ENCODE measurements at places on chromosomes 4 and X.

DNA sequence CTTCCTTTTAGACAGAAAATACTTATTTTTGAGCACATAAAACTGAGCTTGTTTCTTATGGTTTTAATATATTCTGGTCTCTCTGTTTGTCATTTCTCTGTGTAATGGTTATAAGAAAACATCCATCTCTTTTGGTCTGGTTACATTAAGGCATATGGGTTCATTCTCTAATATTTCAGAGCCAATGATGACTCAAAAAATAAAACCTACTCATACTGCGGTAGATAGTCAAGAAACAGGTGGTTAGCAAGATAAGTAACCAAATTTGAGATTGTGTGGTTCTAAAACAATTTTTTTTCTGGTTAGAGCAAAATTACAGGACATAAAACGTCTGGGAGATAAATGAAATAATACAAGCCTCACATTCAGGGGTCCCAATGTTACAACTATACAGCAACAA lies 654.5 kb downstream of the STIM2 start:
- DNase-seq = no peak

- no peak for DNase-seq
Measured at GRCh38 chrX:137563681-137564651, 2.0 kb upstream of the ZIC3 start.

DNA sequence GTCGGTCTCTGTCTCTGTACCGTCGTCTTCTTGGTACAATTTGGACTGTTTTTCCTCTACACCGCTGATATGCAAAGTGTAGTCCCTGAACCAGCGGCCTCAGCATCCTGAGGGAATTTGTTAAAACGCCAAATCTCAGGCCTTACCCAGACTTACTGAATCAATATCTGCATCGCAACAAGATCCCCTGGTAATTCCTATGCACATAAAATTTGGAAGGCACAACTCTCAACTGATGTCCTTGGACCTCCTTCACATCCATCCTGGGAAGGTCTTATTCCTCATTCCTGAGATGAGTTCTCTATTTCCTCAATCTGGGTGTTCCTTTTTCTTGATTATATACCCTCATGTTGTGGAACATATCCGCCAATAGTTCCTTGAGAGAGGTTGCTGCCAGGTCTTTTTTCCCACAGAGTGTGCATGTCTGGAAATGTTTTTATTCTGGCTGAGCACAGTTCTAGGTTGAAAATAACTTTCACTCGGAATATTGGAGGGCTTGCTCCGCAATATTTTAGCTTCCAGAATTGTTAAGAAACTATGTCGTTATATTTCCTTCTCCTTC lies 738 bp upstream of the HPF1 start:
- no peak for DNase-seq

DNA sequence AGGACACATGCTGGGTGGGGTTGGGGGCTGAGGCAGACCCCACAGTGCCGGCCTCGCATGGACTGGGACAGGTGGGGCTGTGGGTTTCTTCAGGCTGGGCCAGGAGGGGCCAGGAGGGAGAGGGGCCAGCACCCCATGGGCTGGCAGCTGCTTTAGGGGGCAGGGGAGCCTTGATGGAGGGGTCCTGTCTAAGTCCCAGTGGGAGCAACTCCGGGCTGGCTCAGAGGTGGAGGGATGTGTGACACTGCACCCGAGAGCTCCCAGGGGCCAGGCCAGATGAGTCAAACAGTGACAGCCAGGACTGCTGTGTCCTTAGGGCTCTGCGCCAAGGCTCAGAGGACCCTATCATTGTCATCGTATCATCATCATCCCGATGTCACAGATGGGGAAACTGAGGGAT lies 4.4 kb upstream of the ABLIM2 start:
- DNase-seq = no peak

GRCh38 chr4:45910511-45910910 lies 213.3 kb downstream of the GABRG1 start:
- DNase-seq = no peak

DNA sequence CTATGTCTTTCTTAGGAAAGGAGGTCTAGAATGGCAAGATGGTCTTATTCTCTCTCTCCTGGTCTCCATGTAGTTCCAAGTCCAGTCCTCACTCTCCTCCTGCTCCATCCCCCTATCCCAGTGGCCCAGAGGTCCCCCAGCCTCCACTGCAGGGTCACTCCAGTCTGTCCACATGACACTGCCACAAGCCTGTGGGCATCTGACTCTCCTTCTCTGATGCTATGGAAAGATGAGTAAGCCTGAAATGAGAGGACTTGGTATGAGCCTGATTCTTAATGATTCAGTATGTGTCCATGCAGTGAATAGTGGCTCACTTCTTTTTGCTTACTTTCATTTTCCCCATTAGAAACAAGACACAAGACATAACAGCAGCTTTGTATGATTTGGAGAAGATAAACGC lies 516.8 kb upstream of the ADGRL3 start:
- no peak for DNase-seq

GRCh38 chrX:48460031-48460430 lies 10.0 kb downstream of the SLC38A5 start:
- DNase-seq = no peak

DNA sequence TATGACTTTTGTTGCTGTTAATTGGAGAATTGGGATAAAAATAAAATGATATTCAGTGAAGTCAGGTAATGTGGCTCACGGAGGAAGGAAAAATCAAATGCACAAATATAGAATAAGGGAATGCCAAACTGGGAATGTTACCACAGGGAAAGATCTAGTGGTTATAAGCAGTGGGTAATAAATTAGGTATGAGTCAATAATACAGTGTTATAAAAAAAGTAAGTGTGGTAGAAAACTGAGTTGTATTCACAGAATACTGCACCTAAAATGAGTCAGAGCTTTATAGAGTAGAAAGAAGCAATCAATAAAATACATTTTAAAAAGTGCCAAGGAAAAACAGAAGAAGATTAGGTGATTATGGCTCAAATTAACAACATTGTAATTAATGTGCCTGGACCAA lies 34.5 kb downstream of the INTS12 start:
- DNase-seq = no peak

GRCh38 chr4:87566276-87566675 lies 37.1 kb upstream of the SPARCL1 start:
- DNase-seq = no peak

GRCh38 chrX:137568741-137569469 lies 3.0 kb downstream of the ZIC3 start:
- DNase-seq = no peak

GRCh38 chr4:155722816-155723499 lies 35.9 kb upstream of the GUCY1B1 start:
- no peak for DNase-seq

- DNase-seq = peak; percentile 23
Measured at GRCh38 chr4:183659872-183660242, 764 bp downstream of the TRAPPC11 start.

DNA sequence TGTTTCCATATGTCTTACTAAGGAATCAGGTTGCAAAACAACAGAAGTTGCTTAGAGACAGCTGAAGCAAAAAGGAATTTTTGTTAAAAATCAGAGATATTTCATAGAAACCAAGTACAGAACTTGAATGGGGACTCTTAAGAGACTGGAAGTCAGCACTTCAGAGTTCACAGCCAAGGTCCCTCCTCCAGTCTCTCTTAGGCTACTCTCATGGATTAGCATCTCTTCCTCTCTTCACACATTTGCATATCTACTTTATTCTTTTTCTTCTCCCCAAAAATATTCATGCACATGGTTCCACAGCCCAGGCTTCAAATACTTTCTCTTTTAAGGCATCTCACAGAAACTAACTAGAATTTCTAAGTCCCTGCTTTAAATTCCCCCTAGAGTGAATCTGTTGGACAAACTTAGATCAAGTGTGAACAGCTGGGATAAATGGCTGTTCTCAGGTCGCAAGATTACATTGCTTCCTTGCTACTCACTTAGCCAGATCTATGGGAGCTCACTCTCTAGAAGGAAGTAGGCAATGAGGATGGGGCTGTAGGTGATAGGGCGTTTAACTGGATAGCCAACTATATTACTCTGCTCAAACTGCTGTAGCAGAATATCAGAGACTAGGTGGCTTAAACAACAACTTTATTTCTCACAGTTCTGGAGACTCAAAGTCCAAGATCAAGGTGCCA lies 73.7 kb upstream of the GALNT7 start:
- DNase-seq = no peak

DNA sequence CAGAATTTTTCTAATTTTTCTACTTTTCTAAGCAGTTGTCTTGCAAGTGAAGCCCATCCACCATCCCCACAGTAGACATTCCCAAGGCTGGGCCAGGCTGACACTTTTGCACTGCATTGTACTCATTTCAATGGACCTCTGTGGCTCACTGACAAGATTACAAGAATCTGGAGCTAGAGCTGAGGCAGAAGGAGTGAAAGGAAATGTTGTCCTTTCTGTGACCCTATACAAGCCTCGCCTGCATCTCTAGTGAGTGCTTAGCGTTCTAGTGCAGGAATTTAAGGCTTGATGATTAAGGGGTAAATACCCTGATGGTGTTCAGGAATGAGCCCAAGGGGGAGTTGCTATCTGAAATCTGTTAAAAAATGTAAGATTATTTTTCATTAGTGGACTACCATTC lies 6.3 kb downstream of the MAGED1 start:
- no peak for DNase-seq

DNA sequence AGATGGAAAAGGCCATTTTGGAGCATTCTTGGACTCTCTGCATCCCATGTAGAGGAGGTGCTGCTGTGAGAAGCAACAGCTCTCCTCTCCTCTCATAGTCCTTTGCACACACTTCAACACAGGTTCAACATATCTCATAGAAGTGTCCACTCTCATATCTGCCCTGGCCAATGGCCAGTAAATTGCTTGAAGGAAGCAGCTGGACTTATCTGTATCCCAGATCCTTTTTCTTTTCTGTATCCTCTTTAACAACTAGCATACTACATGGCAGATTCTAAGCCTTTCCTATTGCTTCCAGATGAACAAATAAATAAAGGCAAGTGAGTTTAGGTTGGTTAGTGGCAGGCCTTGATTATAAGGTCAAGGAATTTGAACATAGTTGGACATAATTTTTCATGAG lies 122.0 kb downstream of the HS6ST2 start:
- no peak for DNase-seq

DNA sequence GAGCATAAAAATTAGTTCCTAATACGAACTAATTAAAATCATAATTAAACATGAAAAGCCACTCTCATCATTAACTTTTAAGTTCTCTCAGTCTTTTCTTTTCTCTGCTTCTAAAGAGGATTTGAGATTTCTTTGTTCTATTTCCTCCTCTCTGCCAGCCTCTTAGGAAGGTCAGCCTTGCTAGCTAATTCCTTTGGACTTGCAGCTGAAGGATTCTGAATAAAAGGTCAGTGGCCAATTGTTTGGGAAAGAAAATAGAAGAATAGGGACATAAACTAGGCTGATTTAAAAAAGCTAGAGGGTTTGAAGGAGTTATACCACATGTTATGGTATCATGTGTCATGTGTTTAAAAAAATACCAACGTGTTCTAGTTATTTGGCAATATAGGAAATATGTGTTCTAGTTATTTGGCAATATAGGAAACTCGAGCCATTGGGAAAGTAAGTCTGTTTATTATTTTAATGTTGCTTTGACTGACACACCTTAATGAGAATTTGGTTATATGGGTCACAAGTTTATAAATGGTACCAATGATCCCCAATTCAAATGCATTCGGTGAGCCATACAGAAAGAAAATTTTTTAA lies 1668.7 kb upstream of the PCDH7 start:
- DNase-seq = no peak

GRCh38 chr4:8182858-8183725 lies 16.0 kb upstream of the SH3TC1 start:
- DNase-seq = no peak

- no peak for DNase-seq
Measured at GRCh38 chrX:20663336-20663735, 396.6 kb upstream of the RPS6KA3 start.

DNA sequence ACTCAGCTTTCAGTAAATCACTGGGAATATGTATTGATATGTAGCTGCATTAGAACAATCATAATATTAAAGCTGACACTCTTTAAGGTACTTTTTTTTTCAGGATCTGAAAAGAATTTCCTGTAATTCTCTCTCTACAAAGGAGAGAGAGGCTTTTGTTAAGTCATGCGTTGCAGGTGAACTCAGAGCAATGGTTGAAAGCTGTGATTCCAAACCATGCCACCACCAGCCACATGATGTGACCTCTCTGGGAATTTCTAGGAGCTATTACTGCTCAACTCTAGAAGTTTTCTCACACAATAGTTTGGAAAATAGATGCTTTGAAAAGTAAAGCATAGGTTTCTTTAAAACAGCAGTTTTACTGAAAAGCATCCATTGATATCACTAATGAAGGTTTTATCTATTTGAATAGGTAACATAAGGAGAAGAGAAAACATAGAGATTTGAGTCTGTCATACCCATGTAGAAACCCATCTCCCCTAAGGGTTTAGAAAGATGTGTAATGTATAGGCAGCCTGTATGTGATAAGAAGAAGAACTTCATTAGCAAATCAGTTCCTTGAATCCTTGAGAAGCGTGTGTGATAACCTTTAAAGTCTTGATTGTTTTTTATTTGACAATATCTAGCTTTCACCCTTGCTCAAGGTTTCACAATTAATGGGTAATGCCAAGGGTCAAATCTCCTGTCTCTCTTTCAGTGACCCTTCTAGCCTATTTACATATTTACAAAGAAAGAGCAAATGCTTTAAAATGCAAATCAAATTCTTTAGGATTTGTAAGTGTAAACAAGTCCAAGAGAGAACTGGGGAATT lies 161.0 kb upstream of the ANKRD50 start:
- DNase-seq = no peak

- DNase-seq = peak; percentile 69
Measured at GRCh38 chr4:184815046-184815877, 10.5 kb downstream of the ACSL1 start.

- no peak for DNase-seq
Measured at GRCh38 chr4:71133491-71133890, 140.0 kb downstream of the DCK start.

DNA sequence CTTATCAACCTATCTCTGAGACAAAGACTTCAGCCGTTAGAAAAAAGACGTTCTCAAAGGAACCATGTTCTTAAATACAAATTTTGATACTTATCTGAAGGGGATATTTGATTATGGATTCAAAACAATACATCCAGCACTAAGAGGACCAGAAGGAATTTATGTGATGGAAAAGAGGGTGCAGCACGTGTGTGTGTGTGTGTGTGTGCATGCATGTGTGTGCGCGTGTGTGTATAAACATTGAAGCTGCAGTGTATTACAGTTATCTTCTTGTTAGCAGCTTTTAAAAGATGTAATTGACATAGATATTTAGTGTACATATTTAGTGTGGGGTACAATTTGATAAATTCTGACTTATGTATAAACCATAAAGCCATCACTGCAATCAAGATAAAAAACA lies 44.9 kb downstream of the ANK2 start:
- no peak for DNase-seq

DNA sequence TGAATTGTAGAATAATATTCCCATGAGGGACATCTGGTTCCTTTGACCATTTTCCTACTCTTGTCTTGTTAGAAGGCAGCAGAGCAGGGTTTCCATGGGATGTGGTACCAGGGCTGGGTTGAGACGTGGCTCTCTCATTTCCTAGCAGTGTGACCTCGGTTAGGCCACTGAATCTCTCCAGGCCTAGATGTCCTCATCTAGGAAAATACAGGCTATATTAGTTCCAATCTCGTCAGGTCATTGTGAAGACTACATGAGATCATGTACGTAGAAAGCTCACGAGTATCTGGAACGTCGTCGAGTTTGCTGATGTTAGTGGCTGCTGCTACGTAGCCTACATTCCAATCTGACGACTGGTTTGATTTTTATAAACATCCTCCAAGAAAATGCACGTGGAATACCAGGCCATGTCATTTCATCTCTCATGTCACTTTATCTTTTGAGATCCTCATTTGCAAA lies 278.2 kb upstream of the GATB start:
- no peak for DNase-seq

All from NB4 (cell line).